ENCODE measurements at places on chromosomes 7 and 10.

DNA sequence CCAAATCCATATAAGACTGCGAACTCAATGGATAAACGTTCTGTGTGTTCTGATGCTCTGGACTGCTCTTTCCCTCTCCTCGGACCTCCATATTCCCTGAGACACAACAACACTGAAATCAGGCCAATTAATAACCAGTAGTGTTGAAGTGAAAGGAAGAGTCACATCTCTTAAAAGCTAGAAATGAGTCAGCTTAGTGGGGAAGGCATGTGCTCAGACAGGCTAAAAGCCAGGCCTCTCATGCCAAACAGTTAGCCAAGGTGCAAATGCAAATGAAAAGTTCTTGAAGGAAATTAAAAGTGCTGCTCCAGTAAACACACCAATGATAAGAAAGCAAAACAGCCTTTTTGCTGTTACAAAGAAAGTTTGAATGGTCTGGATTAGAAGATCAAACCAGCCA lies 29.3 kb downstream of the TNS3 start:
- DNase-seq: no peak

DNA sequence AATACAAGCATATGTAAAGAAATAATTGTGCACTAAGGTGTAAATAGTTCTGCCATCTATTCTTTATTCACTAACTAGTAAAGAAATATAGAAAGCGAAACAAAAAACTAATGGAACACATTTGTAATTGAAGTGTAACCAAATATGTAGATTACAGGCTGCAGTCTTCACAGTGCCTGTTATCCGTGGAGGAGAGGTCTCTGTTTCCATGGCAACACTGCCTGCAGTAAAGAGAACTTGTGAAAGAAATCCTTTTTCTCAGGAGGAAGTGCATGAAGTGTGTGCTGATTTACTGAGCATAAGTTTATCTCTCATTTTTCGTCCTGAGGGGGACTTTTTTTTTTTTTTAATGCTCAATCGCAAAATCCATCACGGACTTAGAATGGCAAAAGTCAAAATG lies 102.5 kb downstream of the APBB1IP start:
- no peak for DNase-seq

- no peak for DNase-seq
Observed at GRCh38 chr7:73366990-73367389, 39.0 kb downstream of the FKBP6 start.

- DNase-seq: no peak
Observed at GRCh38 chr10:113767222-113767621, 15.7 kb downstream of the PLEKHS1 start.

GRCh38 chr7:39468261-39468660 lies 97.9 kb upstream of the YAE1 start:
- DNase-seq: no peak

- DNase-seq: no peak
Observed at GRCh38 chr10:62024026-62024701, 122.7 kb downstream of the ARID5B start.

Measured in SK-N-DZ (cell line).